HFFc6 (cell line): ENCODE measurements at places on chromosomes 1 and 21.

DNA sequence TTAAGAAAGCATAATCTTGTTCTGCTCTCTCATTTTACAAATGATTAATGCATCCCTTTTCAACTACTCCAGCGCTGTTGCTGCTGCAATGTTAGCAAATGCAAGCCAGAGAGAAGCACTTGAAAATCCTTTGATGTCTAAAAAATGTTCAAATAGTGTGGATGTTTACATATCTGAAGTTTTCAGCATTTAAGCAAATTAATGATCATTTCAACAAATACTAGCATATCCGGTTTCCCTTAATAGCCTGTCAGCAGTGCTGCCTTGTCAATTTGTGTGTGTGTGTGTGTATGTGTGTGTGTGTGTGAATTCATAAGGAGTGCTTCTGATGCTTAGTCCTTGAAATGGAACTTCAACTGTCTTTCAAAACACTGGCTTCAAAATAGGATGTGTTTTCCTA is 48.1 kb upstream of the WNT2B start:
- DNase-seq = no peak

- no peak for DNase-seq
Measured at GRCh38 chr1:30716646-30717045, 6.7 kb downstream of the MATN1 start.

DNA sequence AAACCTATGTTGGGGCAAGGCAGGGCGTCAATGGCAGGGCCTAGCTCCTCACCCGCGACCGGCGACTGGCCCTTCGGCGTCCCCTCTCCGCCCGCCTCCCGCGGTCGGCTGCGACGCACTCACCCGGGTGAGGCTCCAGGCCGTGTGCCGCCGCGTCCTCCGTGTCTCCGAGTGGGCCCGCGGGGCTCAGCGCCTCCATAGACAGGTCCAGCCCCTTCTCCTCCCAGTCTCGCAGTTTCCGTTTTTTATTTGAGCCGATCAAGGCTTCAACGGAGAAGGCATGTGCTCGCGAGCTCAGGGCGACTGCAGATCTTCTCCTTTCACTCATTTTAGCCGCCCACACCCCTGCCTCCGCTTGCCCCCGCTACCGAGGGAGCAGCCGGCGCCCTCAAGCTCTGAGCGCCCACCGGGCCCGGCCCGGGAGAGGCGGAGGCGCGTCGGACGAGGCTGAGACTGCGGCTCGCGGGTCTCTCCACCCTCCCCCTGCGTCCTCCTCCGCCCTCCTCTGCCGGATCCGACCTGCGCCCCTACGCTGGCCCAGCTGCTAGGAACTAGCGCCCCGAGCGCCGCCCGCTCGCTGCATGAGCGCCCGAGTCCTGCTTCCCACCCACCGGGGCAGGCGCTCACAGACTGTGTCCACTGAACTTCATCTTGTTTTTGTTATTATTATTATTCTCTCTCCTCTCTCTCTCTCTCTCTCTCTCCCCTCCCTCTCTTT is 516 bp downstream of the TBX15 start:
- DNase-seq = peak; percentile 51

DNA sequence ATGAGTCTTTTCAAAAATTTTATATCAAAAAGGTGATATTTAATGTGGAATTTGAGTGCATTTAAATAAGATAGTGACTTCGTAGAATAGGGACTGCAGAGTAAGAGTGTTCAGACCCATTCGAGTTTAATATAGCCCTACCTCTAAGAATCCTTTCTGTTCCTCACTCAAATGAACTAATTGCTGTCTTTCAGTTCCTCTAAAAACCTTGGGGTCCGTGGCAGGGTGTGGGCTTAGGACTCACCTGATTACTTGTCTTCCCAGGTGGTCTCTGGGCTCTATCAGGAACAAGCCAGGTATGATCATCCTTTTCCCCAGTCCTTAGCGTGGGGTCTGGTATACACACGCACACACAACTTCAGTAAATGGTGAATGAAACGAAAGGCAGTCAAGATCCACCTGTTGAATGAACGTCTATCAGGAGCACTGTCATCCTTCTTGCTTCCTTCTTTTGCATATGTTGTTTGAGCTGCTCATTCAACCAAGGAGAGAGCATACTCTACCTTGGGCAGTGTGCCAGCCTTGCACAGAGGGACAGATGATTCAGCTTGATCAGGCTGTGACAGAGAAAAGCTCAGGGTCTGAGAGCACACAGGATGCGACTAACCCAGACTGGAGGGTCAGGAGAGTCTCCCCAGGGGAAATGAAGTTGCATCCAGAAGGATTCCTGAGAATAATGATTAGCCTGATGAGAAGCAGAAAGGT is 1.2 kb upstream of the RNF11 start:
- DNase-seq = peak; percentile 48

DNA sequence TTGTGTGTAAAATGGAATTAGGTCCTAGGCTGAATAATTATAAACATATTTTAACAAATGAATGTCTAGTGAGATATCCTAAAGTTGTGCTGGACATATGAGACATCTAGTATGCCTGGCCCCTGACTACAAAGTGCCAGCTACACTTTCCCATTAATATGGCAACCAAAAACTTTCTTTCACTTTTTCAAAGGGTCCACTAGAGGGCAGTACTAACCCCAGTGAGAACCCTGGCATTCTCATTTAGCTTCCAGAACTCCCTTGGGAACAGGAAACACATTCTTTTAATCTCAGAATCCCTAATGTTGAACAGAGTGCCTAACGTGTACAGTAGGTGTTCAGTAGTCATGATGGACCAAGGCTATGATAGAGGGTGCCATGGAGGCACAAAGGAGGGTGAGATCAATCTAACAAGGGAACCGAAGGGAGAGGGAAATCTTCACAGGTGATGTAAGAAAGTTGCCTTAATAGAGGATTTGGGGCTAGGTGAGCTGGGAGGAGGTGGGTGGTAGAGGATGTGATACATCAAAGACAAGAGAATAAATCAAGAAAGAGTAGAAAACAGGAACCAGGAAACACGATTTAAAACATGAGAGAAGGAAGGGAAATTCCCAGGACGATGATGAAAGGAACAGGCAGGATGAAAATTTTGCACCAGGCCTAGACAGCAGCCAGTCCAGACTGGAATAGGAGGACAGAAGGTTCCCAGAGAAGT is 41.6 kb downstream of the NSL1 start:
- DNase-seq = peak; percentile 48

GRCh38 chr1:222616525-222616924 is 1.4 kb upstream of the MIA3 start:
- DNase-seq = peak; percentile 82

DNA sequence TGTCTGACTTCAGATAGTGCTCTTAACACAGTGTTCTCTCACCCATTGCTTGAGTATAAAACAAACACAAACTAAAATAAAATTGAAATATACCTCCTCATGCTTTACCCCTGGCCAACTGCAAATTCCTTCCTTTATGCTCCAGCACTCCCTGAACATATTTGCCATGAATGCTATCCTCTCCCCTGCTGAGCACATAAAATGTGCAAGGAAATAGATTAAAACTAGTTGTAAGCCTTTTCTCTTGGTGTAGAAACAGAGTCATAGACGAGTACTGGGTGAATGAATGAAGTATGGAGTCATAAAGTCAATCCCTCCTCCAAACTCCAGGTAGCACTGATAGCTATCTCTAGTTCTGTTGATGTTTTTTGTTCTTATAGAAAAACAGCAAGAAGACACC is 2.6 kb downstream of the GPR161 start:
- DNase-seq = no peak

- DNase-seq = no peak
Measured at GRCh38 chr1:235595079-235595478, 54.5 kb downstream of the GNG4 start.

GRCh38 chr21:28431527-28432200 is 561.0 kb downstream of the LTN1 start:
- peak; percentile 13 for DNase-seq

DNA sequence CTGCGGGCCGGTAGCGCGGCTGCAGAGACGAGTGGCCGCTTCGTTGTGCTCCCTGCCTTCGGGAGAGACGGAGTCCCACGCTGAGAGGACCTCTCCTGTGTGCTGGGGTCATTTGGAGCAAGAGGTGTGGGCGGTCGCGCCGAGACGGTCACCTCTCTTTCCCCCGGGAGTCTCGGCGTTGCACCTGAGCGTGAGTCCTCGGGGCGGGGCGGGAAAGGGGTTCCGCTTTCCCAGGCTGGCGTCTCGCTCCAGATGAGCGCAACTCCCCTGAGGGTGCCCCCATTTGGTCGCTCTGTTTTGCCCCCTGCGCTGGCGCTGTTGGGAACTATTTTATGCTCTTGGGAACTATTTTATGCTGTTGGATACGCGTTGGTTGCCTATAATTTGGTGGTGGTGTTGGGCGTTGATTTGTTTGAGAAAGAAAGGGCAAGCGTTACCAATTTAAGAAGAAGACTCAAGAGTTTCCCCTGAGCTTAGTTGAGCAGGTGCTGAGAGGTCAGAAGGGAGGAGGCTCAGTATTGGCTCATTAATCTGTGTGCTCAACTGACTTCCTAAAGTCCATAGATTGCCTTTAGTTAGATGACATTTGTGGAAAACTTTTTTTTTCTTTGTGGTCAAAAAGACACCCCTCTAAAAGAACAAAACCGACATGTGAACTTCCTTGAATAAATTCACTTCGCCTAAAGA is 683 bp downstream of the LRRC8B start:
- DNase-seq = no peak

DNA sequence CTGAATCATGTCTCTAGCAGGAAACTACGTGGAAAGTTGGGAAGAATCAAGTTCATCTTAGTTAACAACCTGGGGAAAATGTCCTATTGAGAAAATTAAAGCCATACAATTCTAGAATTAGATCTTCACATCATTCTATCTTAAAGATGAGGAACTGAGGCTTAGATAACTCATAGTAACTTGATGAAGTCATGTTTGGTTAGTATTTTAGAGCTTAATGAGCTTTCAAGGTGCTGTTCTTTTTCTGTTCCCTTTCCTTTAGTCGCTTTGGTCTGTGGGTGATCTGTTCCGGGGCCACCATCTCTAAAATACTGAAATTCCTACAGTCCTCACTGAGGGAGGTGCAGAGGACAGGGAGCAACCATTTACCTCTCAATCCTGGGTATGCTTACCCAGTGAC is 4.3 kb upstream of the GLUL start:
- DNase-seq = no peak

- DNase-seq = no peak
Measured at GRCh38 chr1:177080564-177080963, 83.9 kb downstream of the ASTN1 start.

GRCh38 chr1:11272832-11273594 is at the start of gene UBIAD1:
UBIAD1 (plus strand) TSS chr1:11273198; CDS start chr1:11273532, 334 bp downstream.
- peak; percentile 60 for DNase-seq

- no peak for DNase-seq
Measured at GRCh38 chr1:28173151-28173979, 3.1 kb downstream of the PTAFR start.

DNA sequence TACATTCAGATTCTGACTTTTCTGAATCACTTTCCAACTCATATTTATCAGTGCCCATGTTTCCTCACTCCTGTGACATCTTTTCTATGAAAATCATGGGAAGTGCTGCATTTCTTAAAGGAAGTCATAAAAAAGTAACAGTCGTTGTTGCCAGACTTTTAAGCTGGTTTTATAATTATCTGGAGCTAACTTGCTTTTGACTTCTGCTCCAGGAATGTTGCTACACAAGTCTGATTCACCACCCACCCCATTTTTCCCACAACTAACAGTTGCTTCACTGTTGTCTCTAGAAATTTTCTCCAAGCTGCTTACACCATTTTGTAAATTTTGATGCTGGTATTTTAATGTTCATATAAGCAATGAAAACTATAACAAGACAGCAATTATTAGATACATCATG is 12.2 kb downstream of the FCRLB start:
- peak; percentile 93 for DNase-seq

GRCh38 chr1:53637511-53638359 is 101.2 kb downstream of the GLIS1 start:
- DNase-seq = no peak

- DNase-seq = peak; percentile 35
Measured at GRCh38 chr21:16509476-16509875, 779.7 kb downstream of the USP25 start.

DNA sequence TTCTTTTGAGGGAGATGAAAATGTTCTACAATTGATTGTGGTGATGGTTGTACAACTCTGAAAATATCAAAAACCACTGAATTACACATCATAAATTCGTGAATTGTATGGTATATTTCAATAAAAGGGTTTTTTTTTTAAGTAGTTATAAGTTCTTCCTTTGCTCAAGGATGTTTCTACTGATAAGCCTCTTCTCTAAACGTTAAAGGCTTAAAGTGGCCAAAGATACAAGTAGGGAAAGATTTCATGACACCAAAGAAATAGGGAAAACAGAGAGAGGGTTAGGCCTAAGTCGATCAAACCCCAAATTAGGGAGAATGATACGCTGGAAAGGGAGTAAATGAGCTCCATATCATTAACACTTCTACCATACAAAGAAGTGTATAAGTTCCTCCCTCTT is 4.1 kb downstream of the KDM5B start:
- DNase-seq = no peak

DNA sequence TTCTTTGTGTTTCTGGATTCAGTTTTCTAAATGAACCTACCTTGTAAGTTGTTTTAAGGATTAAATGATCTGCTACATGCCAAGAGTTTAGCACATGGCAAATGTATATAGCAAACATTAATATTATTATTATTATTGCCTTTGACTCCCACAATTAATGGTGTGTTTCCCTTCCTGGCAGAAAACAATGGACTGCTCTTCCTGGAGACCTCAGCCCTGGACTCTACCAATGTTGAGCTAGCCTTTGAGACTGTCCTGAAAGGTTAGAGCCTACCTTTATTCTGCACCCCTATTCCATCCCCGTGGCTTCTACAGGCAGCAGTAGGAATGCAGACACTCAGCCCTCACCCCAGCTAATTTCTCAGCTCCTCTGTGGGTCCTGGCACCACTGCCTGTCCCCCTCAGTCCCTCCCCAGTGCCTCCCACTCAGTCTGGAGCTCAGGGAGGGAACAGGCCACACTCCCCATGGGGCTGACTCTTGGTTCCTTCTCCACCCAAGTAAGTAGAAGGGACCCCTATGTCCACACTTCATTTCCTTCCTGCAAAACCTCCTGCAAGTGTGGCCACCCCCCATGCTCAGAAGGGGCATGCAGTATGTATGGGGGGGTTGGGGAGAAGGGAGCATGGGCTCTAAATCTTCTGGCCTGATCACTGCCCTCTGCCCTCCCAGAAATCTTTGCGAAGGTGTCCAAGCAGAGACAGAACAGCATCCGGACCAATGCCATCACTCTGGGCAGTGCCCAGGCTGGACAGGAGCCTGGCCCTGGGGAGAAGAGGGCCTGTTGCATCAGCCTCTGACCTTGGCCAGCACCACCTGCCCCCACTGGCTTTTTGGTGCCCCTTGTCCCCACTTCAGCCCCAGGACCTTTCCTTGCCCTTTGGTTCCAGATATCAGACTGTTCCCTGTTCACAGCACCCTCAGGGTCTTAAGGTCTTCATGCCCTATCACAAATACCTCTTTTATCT is 8.8 kb downstream of the RAB25 start:
- no peak for DNase-seq

- DNase-seq = peak; percentile 67
Measured at GRCh38 chr1:72283307-72284083, 1.2 kb upstream of the NEGR1 start.

GRCh38 chr1:6180268-6180706 is at the start of gene CHD5:
CHD5 (minus strand) TSS chr1:6180321; CDS start chr1:6180023, 298 bp downstream.
- no peak for DNase-seq

DNA sequence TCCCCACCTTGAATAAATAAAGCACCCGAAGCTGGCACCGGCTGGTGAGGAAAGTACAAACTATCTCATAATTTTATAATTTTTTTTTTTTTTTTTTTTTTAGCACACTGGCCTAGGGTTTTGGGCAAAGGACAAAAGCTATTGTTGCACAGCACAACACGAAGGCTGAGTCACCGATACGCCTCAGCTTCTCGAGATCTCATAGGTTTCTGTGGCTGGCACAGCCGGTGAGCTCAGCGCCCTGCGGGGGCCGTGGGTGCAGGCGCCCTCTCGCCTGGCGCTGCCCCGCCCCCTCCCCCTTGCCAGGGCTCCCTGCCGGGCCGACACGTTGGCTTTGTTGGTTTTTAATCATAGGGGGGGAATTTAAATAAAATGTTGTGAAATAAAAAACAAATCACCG is 17.2 kb downstream of the CASZ1 start:
- no peak for DNase-seq
